Activated naive CD4-positive, alpha-beta T cell (primary cell): ENCODE measurements at places on chromosomes 13 and 19.

- no peak for DNase-seq
Observed at GRCh38 chr13:66803808-66804456, 426.2 kb downstream of the PCDH9 start.

- DNase-seq = no peak
Observed at GRCh38 chr19:40601134-40601974, at the start of gene LTBP4. Gene LTBP4, plus strand, starts transcription at chr19:40601369. Its CDS starts 19 bp downstream, at chr19:40601388.

GRCh38 chr13:87674247-87674738 is 3.1 kb downstream of the SLITRK5 start:
- DNase-seq = no peak

GRCh38 chr13:91785431-91786119 is 387.2 kb downstream of the GPC5 start:
- DNase-seq = no peak

GRCh38 chr13:89610881-89611280 is 1736.6 kb upstream of the MIR17HG start:
- no peak for DNase-seq

- DNase-seq = no peak
Observed at GRCh38 chr19:6116749-6117430, 6.6 kb upstream of the RFX2 start.

GRCh38 chr19:1592755-1593500 is at the start of gene MBD3:
Gene MBD3, minus strand, starts transcription at chr19:1592865. Its CDS starts 234 bp downstream, at chr19:1592631.
- peak; percentile 79 for DNase-seq

DNA sequence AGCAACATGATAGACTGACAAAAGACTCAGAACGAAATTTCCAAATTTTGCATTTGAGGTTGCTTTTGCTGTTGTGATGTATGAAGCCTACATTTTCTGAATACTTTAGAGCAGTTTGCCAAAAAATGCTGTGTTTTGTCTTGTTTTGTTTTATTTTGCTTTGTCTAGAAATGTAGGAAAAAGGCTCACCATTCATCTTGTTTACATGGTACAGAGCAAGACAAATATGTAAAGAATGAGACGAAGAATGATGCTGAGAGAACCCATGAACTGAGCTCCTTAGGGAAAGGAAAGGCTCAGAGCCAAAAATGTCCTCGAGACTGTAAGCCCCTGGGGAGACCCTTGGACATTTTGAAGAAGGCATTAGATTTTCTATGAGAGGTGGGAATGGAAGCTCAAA is 6.8 kb upstream of the SPART start:
- no peak for DNase-seq

GRCh38 chr19:32269831-32270230 is 75.6 kb upstream of the ZNF507 start:
- DNase-seq = no peak

DNA sequence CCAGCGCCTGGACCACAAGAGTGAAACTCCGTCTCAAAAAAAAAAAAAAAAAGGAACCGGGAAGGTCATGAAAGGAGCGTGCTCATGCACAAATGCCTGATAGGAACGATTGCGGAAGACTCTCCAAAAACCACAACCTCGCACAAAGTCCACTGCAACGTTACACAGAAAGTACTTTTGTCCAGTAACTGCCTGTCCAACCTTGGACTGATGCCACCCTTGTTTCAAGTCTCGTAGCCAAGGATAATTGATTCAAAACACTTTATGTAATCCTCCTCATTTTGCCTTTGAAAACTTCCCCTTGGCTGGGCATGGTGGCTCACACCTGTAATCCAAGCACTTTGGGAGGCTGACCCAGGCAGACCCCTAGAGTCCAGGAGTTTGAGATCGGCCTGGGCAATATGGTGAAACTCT is 13.7 kb downstream of the LGALS7 start:
- DNase-seq = no peak

GRCh38 chr19:38120471-38121025 is 103.5 kb downstream of the DPF1 start:
- DNase-seq = no peak
